ENCODE measurements at places on chromosomes 3 and 15.

DNA sequence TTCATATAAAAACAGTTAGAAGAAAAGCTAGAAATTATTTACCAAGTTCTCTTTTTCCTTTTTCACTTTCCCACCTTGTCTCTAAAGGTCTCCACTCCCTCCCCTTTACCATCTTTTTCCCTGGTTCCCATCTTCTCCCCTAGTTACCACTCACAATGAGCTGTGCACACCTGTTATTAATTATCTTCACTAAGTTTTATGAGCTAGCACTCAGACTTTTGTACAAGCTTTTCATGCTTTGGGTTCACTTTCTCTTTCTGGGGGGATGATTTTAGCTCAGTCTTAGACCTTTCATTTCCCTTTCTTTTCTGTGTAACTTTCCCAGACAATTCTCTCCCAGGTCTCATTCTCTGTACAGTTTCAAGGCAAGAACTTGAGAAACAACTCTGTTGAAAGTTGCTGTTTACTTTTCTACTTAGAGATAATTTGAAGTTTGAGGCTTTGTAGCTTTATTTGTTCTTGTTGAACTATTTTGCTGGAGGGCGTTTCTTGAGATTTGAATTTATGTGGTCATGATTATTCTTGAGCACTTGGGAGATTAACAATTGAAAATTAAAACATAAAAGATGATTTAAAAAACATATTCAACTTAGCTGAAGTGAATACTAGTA lies 24.0 kb upstream of the AADAC start:
- no peak for DNase-seq

DNA sequence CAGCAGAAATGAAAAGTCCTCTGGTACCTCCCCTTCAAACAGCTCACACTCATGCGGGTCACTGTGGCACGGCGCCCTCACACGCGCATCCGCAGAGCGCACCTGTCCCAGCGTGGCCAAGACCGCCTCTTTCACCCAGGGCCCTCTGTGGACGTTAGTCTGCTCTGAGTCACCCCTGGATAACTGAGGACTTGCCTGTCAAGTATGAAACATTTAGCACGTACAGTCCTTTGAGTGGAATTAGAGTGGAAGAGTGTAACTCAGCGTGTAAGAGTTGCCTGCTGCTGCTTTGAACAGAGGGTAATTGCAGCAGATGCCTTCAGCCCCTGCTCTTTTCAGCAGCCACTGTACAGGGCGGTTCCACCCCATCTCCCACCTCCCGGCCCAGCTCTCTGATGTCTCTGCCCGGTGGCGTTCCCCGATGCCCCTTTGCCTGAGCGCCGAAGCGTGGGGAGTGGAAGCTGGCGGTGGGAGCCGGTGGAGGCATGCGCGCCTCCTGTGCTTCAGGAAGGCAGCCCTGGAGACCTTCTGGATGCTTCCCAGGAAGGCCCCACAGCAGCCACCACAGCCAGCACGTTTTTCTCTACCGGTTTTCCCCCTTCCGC lies 23.0 kb downstream of the CPN2 start:
- DNase-seq = no peak

- no peak for DNase-seq
Observed at GRCh38 chr3:128623762-128624176, 26.8 kb downstream of the RPN1 start.

GRCh38 chr3:140845882-140846281 lies 95.8 kb upstream of the SLC25A36 start:
- no peak for DNase-seq

GRCh38 chr3:37240170-37240945 lies 66.0 kb upstream of the LRRFIP2 start:
- no peak for DNase-seq

- no peak for DNase-seq
Observed at GRCh38 chr15:72271221-72271620, 1.1 kb downstream of the PARP6 start.

DNA sequence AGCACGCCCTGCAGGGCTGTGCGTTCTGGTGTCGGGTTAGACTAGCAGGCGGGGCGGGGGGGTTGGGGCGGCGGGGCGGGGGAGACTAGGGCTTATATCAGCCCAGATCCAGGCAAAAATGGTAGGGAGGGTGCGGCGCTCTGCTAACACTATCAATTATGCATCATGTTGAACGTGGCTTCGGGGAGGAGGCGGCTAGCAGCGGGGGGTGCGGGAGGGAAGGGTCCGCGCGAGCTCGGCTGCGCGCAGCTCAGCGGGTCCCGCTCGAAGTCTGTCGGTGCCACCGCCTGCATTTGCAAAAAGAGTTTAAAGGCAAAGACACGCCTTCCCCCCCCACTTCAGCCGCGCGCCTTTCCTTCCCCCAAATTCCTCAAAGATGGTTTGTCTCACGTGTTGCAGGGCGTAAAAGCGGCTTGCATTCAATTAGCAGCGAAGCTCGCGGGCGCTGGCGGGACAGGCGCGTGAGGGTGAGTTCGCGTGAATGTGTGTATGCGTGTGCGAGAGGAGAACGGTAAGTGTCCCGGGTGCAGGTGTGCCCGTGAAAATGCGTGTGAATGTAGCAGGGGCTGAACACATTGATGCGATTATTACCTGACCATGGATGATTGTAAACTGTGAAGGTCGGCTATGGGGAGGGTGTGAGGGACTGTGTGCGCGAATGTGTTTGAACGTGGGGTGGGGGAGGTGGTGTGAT lies at the start of gene ISLR2:
Gene ISLR2 (plus strand): TSS at position 432 of the 694 bp plus-strand sequence. CDS start 2,169 bp downstream, outside the sequence.
- no peak for DNase-seq

DNA sequence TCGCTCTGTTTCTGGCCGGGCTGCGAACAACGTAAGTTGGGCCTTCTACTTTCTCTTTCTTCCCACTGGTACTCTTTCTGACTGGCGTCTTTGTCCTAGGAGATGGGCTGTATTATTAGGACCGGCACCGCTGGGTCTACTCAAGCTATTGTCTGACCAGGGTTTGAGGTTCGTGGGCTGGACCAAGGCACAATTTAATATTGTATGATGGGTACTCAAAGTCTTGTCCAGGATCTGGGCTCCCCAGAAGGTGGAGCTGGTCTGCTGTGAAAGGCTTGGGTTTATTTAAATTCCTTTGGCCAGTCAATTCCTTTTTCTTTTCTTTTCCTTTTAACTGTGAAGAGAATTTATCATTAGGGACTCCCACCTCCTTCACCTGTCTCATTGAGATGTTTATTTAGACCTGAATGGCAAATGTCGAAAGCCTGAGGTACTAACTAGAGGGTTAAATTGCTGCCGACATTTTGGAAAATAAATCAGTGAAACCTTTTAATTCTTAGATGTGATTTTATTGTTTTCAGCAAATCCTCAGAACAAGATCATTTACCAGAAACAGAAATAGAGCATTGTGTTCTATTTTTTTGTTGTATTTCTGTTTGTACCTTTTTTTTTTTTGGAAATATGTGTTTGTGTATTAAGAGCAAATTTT lies 410 bp downstream of the LRRC49 start:
- DNase-seq = peak; percentile 17

DNA sequence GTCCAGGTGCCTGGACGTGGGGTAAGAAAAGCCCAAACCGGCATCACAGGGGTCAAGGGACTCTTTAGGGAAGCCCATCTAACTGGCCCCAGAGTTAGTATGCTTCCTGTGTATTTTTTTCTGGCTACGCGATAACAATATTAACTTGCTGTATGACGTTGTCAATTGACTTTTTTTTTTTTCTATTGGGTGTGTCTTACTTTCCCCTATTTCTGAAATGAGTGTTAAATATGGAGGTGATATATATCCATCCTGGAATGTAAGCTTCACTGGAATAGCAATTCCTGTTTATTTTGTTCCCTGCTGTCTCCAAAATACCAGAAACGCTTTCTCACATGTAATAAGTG lies 598 bp upstream of the GMNC start:
- no peak for DNase-seq

- no peak for DNase-seq
Observed at GRCh38 chr3:30720586-30721313, 114.3 kb downstream of the TGFBR2 start.

- DNase-seq = no peak
Observed at GRCh38 chr3:132456571-132456970, 39.3 kb downstream of the DNAJC13 start.

DNA sequence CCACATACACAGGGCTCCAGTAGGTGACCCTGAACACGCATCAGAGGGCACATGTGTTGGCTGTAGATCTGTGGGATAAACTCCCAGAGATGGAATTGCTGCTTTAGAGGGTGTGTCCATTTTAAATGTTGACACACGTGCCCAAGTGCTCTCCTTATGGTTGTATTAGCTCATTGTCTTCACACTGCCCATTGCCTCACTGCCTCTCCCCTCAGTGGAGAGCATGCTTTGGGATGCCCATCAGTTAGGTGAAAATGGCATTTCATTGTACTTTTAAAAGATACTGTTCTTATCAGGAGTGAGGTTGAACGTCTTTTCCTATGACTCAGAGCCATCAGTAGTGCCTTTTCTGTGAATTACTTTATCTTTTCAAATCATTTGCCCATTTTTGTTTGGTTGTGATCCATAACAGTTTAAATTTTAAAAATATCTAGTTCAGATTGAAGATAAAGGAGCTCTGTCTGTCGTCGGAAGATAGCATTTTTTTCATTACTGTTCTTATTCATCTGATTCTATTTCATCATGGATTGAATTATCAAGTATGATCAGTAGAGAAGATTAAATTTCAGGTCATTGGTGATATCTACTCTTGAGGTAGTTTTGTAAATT lies 120.7 kb downstream of the CHDH start:
- no peak for DNase-seq

DNA sequence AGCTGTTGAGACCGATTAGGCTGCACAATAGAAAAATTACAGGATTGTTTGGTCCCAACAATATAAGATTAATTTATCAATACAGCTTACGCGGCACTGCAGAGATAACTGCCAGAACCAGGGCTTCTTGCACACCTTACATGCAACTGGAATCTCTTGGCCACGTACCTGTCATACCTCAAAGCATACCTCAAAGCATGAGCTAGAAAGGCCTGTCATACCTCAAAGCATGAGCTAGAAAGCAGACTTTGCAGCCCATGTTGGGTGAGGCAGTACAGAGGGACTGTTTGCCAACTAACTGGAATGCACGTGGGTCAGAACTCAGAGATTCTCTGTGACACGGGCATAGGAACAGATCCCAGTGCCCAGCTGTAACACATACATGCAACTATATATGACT lies 34.7 kb downstream of the NTRK3 start:
- no peak for DNase-seq

GRCh38 chr15:47548231-47548630 lies 169.1 kb upstream of the SEMA6D start:
- DNase-seq = no peak

DNA sequence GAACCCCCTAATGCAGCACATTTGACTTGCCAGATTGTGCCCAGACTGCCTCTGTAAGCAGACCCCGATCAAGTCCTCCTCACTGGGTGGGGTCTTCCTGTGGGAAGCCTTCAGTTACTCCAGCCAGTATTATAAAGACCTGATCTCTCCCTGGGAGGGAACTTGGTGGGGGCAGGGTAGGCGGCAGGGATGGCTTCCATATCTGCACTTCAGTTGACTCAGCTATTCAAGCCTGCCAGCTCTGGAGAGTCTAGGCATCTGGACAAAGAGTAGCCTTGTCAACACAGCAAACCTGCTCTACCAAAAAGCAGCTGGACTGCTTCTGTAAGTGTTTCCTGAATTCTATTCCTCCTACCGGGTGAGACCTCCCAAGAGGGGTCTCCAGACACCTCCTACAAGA lies 21.0 kb upstream of the SLC25A38 start:
- DNase-seq = no peak

GRCh38 chr3:127162947-127163645 lies 29.8 kb upstream of the PRR23E start:
- DNase-seq = no peak

All from pancreas (tissue), 10 donors.